ENCODE measurements at places on chromosomes 5 and 9.

GRCh38 chr5:173895401-173896165 is 7.4 kb downstream of the CPEB4 start:
- DNase-seq = no peak

GRCh38 chr5:110878115-110878514 is 139.3 kb downstream of the SLC25A46 start:
- no peak for DNase-seq

GRCh38 chr9:137234758-137235423 is 4.2 kb downstream of the SLC34A3 start:
- no peak for DNase-seq

DNA sequence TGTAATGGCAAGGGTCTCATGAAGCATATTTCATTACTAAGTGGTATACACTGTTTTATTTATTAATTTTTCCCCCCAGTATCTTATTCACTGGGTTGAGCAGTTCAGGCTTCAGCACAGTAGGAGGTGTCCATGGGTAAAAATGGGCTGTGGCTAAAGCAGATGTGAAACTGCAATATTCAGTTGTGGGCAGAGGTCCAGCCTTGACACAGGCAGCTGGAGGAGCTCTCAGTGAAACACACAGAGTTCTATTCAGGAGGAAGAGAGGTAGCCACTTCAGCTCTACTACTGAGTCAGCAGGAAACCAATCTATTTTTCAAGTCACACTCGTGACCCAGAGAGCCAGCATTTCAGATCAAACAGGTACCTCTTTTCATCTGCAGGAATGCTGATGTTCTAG is 418.3 kb downstream of the CDH10 start:
- DNase-seq = no peak

- DNase-seq = no peak
Observed at GRCh38 chr5:95445995-95446394, 54.8 kb downstream of the FAM81B start.

GRCh38 chr9:95503369-95503768 is 13.4 kb downstream of the PTCH1 start:
- no peak for DNase-seq

DNA sequence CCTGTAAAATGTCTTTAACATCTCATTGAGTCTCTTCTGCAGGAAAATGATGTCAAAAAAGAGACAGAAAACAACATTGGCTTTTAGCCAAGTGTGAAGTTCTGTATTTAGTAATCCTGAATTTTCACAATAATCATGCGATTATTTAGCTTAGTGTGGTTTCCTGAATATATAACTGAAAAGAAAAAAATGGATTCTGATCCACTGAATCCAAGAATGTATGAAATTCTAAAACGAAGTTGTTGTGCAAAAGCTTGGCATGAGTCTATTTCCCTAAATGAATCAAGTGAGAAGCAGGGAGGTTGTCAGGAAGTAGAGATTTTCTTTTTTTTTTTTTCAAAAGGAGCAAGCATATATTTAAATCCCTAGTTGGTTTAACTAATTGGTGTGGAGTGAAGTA is 145.9 kb upstream of the CDH6 start:
- DNase-seq = no peak

DNA sequence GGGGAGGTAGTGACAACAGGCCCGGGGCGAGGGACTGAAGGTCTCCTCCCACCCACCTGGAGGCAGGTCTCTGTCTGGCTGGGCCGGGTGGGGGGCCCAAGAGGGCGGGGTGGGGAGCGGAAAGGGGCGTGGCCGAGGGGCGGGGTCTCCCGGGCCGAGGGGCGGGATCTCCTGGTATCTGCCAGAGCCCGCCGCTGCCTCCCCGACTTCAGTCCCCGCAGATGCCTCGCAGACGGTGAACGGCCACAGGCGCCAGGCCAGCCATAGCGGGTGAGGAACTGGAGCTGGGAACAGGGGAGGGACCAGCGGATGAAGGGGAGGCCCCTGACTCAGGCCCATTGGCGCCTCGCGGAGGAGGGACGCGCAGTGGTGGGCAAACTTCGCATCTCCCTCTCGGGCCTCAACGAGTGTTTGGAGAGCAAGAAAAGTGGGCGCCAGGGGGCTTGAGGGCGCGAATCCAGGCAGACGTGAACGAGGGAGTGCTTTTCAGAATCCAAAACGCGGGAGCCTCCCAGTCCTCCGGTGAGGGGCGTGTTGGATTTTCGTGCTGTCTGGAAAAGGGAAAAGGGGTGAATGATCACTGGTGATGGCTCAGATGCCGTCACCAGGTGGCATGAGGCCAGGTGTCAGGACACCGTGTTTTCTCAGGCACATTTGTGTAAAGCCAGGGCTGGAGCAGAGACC is at the start of gene ADGRD2:
TSS of gene ADGRD2 (plus strand) at position 211 of the 684 bp plus-strand sequence. CDS start 1,216 bp downstream, outside the sequence.
- no peak for DNase-seq
